Stimulated activated CD4-positive, alpha-beta T cell treated with anti-CD3 and anti-CD28 coated beads, Interleukin-15, amount 100 ng/mL, for 1 hour (primary cell): ENCODE measurements at places on chromosomes 5 and 9.
A peak's percentile ranks its signal among the peaks of the same experiment; 100 is the strongest.

DNA sequence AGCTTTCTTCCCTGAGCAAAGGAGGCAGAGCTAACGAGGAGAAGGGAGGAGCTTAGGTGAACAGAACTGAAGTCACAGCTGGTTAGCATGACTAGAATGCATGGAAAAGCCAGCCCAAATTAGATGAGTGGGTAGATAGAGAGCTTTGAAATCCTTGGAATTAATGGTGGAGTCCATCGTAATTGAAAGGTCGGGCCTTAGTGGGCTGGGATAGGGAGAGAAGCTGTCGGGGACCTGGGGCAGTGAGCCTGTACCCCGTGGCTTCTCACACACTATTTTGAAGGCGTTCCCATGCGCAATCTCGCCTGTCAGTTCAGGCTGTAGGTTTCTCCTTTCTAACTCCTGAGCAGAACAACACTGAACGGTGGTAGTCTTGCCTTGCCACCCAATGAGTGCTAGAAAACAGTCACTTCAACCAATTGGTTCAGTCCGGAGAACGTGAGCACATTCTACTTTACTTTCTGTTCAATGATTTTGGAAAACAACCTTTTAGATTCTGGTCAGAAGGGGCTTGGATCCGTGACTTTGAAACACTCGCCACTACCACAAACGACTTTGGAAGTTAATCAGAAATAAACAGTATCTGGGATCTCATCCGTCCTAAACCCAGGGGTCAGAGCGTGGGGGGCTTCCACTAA, 655 bp upstream of the RAI14 start:
- no peak for DNase-seq

- DNase-seq: no peak
Observed at GRCh38 chr5:166649676-166650075, 1641.8 kb upstream of the WWC1 start.

DNA sequence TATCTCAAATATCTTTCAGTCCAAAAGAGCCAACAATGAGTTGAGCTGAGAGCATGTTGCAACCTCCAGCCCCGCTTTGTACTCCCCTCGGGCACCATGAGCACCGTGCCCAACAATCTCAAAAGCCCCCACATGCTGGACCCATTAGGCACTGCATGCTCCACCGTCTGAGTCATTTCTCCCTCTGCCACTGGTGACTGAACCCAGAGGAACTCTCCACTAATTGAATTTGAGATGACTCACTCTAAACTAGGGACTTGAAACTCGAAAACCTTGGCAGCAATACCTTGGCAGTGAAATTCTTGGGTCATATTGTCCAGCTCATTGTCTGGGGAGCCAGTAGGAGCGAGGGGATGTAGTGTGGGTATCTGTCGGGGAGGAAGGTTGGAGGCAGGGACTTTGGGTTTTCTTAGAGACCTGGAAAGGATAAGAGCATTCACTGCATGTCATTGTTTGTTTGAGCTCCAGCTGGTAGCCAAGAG, 49.9 kb upstream of the SLIT3 start:
- DNase-seq: no peak

GRCh38 chr5:155080721-155081120, 67.2 kb downstream of the KIF4B start:
- no peak for DNase-seq

DNA sequence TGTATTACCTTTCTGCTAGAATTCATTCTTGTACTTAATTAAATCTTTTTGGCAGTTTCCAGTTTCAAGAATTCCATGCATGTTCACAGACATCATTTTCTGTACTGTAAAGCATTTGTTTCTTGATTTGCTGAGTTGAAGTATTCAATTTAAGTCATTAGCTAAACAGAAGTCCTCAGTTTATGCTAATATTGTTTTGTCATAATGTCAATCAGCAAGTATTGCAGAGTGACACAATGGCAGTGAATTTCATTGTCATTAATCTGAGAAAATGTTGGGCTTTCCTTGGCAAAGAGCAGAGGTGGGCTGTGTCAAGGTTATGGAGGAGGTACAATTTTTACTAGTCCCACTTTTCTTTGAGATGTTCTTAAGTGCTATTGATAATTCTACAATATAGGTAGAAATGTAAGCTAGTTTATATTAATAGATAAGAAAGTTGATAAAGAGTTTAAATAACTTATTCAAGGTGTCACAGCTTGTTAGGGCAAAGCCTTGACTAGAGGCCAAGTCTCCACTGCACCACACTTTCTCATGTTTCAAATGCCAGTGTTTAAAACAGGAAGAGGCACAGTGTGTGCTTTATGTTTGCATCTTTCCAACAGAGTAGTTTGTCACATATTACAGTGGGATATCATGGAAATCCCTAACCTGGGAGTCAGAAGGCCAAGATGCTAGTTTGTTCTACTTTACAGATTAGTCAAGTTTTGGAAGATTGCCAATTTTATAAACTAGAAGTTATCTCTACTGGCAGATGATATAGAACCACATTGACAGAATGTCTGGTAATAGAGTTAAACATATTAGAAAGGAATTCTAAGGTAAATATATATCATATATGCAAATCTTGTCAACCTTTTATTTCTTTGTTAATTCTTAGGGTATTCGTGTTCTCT, 56.3 kb downstream of the SLF1 start:
- no peak for DNase-seq

DNA sequence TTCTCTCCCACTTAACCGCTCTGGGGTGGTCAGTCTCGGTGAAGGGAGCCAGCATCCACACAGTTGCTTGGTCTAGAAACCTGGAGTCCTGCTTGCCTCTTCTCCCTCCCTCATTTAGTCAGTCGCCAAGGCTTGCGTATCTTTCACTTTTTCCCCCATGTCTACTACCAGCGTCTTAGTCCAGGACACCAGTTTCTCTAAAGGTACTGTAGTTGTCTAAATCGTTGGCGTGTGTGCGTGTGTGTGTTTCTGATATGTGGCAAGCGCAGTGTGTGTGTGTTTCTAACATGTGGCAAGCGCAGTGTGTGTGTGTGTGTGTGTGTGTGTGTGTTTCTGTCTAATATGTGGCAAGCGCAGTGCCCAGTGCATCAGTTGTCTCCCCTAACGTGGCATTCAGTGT, 641 bp downstream of the ATP6V1G1 start:
- no peak for DNase-seq

DNA sequence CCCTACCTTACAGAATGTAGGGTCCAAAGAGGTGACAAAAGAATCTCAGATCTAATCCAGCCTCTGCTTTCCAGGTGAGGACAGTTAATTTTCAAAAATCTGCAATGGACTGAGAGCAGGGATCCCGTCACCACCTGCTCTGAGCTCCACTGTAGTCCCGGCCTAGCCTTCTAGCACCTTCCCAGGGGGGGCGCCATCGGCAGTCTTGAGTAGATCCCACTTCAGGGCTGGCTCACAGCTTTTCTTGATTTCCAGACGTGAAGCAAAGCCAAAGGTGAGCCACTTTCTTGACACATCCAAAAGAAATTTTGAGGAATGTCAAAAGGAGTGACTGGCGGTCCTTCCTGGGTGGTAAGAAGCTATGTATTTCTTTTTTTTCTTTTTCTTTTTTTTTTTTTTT, 114.1 kb downstream of the SYK start:
- peak; percentile 17 for DNase-seq

DNA sequence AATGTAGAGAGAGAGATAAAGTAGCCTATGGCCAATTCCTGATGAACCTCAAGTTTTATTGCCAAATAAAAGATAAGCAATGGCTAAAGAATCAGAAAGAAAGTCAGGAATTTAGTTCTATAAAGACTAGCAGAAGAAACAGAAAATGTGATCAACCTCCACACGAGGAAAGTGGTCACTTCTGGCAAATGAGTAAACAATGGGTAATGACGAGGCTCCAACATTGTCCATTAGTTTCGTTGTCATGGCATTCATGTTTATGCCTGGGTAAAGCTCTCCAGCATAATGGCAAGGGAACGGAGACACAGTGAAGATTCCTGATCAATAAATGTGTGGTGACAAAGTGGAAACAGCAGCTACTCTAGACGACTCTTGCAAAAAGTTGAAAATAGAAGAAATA, 341.8 kb upstream of the CTNND2 start:
- DNase-seq: no peak

- DNase-seq: no peak
Observed at GRCh38 chr5:68778484-68778883, 315.3 kb upstream of the SLC30A5 start.

- DNase-seq: no peak
Observed at GRCh38 chr5:74866596-74867162, 492 bp upstream of the FAM169A start.

GRCh38 chr5:65101632-65102100, 332.9 kb downstream of the CWC27 start:
- no peak for DNase-seq

GRCh38 chr5:102411-103043, 10.6 kb downstream of the PLEKHG4B start:
- no peak for DNase-seq

DNA sequence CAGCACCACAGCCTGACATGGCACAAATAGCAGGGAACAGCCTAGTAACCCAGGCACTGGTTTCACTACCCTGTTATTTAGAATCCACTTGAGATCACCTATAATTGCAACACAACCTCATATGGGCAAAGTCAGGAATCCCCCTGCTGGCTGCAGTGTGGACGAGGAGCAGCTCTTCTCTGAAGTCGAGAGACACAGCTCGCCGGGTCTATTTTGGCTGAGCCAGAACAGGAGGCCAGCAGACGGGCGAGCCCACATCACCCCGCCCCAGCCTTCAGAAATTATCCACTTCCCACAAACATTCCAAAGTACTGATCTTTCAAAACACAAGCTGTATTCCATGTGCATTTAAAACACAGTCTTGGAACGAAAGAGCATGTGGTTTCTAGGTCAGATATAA, 179.0 kb downstream of the ROR2 start:
- DNase-seq: no peak

GRCh38 chr5:127326976-127327755, 36.6 kb downstream of the MEGF10 start:
- no peak for DNase-seq

DNA sequence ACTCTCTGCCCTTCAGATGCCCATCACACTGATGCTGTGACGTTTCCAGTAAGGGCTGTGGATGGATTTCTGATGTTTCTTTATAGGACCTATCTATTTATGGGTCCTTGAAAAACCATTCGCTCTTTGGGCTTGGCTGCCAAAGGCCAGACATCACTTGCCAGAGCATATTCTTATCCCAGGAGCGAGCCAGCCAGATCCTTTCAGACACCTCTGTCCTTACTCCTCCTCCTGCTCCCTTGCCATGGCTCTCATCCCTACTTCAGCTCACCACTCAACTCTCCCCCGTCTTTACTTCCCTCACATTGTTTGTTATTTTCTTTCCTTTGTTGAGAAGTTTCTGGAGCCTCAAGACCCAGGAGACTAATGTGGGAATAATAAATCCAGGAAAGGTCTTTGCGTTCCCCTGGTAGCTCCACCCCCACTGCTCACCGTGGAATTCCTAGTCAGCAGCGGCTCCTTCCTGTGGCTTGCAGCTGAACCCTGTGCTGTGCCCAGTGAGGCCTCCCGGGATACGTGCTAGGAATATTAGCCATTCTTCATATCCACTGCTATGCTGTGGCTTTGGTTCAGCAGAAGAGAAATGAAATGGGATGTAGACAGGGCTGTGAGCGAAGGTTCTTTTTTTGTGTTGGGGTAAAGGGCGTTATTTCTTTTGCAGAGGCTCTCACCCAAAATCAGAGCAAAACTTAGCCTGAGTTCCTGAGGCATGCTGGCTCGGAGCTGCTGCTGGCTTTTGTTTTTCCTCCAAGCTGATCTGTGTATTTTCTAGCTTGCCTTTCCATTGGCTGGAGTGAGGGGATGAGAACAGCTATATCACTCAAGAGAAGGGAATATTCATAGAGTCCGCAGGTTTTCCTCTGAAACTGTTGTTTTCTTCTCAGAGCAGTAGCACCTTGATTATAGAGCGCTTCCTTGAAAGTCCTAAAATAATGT, 171.1 kb downstream of the SAXO1 start:
- DNase-seq: no peak

DNA sequence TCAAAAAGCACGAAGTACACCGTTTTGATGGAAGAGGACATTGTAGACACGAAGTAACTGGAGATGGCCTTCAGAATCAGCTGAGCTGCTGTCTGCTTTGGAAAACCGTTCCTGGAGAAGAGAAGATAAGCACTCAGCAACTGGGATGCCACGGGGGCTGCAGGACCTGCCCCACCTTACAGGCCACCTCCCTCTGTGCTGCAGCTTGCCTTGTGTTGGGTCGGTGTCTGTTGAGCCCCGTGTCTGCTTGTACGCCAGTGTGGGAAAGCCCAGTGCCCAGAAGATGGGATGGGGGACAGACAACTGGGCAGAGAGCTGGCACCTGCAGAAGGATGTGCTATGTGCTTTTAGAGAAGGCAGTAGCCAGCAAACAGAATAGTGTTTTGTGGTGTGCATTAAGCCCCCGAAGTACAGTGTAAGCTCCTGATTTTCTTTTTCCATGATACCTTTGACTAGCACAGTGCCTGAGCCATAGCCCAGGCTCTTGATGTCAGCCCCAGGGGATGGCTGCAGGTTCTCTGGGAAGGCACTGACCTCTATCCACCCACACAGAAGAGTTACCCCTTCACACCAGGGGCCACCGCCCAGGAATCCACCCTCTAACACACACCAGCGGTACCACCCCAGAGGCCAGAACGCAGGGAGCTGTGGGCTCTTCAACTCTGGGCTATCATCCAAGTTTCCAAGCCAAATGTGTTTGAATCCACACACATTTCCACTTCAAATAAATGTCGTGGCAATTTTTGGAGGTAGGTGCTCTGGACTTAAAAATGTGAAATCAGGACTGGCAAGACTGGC, 63.8 kb downstream of the MACROH2A1 start:
- no peak for DNase-seq

GRCh38 chr9:121196389-121196788, 5.3 kb downstream of the RAB14 start:
- no peak for DNase-seq

DNA sequence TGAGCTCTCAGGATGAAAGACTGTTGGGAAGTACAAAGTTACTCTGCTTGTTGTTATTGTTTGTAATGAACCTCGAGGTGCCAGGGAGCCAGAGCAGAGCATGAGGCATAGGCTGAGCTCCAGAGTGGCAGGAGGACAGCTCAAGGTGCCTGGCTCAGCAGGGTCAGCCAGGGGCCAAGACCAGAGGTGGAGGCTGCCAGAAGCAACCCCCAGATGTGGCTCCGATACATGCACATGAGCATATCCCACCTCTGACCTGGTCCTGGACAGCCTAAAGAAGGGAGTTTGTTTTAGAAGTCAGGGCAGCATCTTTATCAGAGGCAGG, 105.6 kb downstream of the PSD2 start:
- no peak for DNase-seq

DNA sequence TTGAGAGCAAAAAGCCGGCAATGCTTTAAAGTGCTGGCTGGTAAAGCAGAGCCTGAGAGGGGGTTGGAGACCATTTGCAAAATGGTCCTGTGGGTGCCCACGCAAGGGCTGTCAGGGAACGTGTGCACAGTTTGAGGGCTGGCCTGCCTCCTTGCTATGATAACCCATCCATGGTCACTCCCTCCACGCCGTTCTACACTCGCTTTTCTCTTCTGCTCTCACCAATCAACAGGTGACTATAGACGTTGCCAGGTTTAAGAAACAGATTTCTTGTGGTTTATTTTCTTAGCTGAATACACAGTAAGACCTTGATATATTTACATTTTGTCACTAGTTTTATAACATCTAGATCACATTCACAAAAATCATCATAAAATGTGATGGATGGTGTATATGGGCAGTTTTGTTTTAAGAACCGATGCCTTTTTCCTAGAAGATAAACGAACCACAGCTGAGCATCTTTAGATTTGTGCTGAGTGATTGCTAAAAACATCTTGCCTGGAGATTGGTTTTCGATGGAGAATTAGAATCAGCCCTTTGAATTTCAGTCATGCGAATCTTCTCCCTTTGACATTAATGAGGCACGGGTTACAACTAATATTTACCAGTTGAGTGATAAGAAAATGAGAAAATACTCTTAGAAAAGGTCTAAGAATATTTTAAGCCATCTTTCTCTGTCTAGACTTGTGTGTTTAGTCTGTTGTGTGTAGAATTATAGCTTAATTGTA, 13.9 kb downstream of the MAP1B start:
- DNase-seq: no peak
